HepG2 (cell line): ENCODE measurements at places on chromosomes 1 and 21. TPM values are rescaled to one million over a fixed set of nuclear protein-coding genes. Genes with fewer than 3 reads are reported as not detected.

- DNase-seq: no peak
Measured at GRCh38 chr1:245437369-245438062, 282.7 kb downstream of the KIF26B start.

ELAVL4 gene
- total RNA-seq: not detected in 2 replicates

GRCh38 chr1:98188774-98189173, 267.9 kb upstream of the DPYD start:
- no peak for DNase-seq

GRCh38 chr1:23763041-23763577, 15.1 kb upstream of the PITHD1 start:
- no peak for DNase-seq

DNA sequence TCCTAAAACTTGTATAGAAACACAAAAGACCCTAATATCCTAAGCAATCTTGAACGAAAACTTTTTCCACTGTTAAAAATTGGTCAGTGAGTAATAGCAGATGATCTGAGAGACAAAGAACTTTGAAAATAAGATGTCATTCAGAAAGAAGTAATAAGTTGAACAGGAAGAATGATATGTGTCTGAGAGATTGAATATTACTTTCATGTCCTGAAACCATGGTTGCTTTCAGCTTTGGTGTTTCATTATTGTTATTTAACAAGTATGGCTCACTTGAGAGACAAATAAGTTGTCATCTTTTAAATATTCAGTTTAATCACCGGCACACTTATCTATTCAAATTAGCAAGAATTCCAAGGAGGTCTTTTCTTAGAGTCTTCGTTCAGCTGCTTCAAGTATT, 11.4 kb downstream of the PRKACB start:
- no peak for DNase-seq

DNA sequence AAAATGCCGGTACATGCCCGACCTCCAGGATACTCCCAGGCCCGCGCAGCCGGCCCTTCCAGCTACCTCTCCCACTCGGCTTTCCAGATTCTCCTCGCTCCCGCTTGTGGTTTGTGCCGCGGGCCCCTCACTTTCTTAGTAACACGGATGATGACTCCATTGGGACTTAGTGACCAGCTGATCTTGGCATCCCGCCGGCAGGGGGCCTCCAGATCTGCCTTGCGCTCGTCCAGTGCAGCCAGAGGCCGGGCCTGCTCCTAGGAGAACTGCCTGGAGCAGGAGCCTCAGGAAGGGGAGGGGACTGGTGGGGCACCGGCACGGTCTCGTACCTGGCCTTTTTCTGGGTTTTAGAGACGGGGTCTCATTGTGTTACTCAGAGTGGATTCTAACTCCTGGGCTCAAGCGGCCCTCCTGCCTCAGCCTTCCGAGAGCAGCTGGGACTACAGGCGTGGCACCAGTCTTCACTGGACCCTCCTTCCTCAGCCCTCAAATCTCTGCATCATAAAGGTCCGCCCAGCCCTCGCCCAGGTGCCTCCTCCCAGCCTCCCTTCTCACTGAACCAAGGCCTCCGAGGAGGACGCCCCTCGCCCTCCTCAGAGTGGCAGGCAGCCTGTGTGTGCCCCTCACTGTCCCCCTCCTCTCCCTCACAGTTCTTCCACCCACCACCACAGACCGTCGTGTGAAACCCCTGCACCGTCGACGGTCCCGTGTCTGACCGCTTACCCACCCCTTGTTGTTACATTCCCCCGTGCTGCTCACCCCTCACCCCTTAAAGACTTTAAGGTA, 78.6 kb downstream of the SLC25A24 start:
- DNase-seq: peak; percentile 6

- DNase-seq: no peak
Measured at GRCh38 chr1:209772126-209772525, 12.2 kb downstream of the C1orf74 start.

GRCh38 chr1:116878804-116879477, 30.8 kb upstream of the PTGFRN start:
- no peak for DNase-seq

GRCh38 chr1:244665771-244666217, 12.9 kb downstream of the DESI2 start:
- DNase-seq: no peak

GRCh38 chr1:64292399-64292798, 89.0 kb downstream of the UBE2U start:
- no peak for DNase-seq

S100A3 gene
- 2.5 and 2.8 TPM in 2 replicates for total RNA-seq

DNA sequence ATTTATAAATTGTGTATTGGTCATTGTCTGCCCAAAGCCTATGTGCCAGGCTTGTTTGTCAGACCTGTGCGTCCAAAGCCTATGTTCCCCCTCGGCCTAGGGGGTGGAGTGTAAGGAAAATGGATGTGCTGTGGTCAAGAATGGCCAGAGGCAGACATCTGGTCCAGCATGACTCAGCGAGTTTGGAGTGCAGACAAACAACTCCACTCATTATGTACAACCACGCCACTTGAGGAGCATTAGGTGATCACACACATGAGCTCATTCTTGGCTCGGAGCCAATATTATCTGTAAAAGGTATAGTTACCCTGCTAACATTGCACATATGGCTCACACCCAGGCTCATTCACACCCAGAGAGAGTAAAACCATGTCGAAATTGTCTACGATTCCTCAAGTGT, 1047.6 kb upstream of the ADGRL4 start:
- DNase-seq: no peak

GRCh38 chr1:160210561-160210960, 5.4 kb downstream of the PEA15 start:
- DNase-seq: no peak

DNA sequence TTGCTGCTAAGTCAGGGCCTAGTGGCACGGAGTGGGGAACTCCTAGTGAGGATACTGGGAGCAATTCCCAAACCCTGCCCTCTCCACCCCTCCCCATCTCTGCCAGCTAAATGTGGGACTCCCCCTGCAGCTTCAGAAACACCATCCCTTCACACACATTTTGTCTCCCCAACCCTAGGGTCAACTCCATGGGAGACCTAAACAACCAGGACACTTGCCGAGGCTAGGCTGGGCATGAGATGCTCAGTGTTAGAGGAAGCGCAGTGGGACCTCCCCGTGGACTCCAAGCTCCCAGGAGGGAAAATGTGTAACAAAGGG, 1.5 kb downstream of the RNF186 start:
- no peak for DNase-seq

GRCh38 chr21:16243396-16243795, 513.6 kb downstream of the USP25 start:
- no peak for DNase-seq

- no peak for DNase-seq
Measured at GRCh38 chr21:32861866-32862265, 90.3 kb upstream of the PAXBP1 start.

ZNHIT6 gene
- 15.2 and 18.8 TPM in 2 replicates for total RNA-seq

LAMB3 gene
- total RNA-seq: 0.10 and 0.24 TPM in 2 replicates

GRCh38 chr1:165153182-165153581, 203.3 kb downstream of the LMX1A start:
- DNase-seq: no peak

DNA sequence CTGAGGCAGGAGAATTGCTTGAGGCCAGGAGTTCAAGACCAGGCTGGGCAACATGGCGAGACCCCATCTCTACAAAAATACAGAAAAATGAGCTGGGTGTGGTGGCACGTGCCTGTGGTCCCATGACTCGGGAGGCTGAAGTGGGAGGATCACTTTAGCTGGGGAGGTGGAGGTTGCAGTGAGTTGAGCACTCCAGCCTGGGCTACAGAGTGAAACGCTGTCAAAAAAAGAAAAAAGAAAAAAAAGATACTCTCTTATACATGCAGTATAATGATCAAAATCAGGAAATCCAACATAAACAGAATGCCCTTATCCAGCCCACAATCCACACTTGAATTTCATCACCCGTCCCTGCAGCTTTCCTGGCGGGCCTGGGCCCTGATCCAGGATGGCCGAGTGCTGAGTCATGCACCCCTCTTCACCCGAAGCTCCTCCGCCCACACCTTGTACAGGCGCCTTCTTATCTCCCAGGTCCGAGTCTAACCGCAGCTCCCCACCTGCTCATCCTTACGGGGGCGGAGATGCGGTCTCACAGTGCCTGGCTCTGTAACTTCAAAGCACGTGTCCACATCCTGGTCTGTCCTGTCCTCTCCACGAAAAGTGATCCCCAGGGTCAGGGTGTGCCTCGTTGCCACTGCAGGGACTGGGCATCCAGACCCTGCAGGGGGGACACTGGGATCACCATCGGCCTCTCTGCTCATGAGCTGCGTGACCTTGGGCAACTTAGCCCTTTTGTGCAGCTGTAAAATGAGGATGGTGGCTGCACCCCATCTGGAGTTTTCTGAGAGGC, 120.2 kb upstream of the SLC45A1 start:
- peak; percentile 83 for DNase-seq

- DNase-seq: no peak
Measured at GRCh38 chr1:207230441-207230840, 91.0 kb upstream of the CD55 start.

DNA sequence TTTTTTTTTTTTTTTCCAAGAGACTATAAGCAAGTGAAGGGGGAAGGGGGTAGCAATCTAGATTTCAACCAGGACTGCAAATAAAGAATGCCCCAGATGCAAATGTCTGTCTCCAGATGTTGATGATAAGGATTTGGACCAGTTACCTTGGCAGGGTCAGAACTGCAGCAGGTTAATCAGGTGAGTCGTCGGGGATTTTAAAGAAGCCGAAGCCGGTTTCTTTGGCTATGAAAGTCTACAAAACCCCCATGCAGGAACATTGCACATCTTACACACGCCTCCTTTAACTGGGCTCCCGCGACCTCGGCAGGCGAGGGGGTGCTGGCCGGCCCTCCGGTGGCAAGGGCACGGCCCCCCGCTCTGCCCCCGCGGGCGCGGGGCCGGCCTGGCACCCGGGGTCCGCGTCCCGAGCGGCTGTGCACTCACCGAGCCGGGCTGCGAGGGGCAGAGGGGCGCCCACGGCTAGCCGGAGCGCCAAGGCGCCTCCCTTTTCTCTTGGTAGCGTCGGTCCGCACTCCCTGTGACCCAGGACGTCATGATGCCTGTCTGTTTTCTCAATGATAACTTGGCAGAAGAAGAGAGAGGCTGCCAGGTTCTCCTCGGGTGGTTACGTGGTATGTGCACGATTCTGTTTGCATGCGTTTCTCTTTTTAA, 366.3 kb upstream of the ESRRG start:
- DNase-seq: no peak

RGS1 gene
- not detected in 2 replicates for total RNA-seq

- DNase-seq: no peak
Measured at GRCh38 chr1:225559326-225559725, 93.6 kb downstream of the ENAH start.

TMCC2 gene
- total RNA-seq: 0.21 and 0.24 TPM in 2 replicates

GRCh38 chr21:36727866-36728265, 29.0 kb downstream of the SIM2 start:
- DNase-seq: no peak

DNA sequence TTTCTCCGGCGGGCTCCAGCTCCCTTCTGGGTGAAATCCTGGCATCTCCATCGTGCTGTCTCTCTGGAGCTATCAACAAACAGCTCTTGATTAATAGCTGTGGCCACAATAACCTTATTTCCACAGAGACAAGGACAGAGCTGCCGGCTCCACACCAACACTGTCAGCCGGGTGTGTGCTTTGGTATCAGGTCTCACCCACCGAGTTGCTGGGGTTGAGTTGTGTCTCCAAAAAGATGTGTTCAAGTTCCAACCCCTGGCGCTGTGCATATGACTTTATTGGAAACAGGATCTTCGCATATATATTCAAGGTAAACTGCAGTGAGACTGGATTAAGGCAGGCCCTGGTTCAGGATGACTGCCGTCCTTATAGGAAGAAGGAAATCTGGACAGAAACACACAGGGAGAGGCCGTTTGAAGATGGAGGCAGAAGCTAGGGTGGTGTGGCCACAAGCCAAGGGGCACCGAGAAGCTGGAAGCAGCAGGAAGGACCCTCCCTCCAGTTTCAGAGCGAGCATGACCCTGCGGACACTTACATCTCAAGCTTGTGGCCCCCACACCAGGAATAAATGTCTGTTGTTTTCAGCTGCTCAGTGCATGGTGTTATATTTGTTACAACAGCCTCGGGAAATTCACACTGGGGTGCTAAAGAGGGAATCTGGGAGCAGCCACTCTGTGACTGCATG, 88.4 kb upstream of the TMPRSS2 start:
- DNase-seq: no peak

GUCA2B gene
- not detected in 2 replicates for total RNA-seq

- no peak for DNase-seq
Measured at GRCh38 chr1:93661829-93662474, 19.7 kb downstream of the BCAR3 start.

- DNase-seq: no peak
Measured at GRCh38 chr21:44780767-44781459, 20.7 kb downstream of the UBE2G2 start.

DNA sequence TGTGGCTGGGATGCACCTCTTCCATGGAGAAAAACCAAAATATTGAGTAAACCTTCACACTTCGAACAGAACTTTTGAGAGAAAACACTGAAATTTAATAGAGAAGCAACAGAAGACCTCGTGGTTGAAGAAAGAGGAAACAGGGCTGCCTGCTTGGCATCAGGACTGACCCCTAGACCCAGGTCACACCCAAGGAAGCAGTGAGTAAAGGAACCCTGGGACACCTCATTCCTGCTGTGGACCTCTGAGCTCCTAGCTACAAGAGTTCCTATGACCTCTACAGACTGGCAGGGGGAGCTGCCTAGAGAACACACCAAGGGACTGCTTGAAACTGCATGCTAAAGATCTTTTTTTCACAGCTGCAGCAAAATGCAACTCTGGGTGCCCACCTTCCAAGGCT, 67.8 kb downstream of the FASLG start:
- DNase-seq: no peak

GNAT2 gene
- total RNA-seq: 0.20 and 0.24 TPM in 2 replicates

DNA sequence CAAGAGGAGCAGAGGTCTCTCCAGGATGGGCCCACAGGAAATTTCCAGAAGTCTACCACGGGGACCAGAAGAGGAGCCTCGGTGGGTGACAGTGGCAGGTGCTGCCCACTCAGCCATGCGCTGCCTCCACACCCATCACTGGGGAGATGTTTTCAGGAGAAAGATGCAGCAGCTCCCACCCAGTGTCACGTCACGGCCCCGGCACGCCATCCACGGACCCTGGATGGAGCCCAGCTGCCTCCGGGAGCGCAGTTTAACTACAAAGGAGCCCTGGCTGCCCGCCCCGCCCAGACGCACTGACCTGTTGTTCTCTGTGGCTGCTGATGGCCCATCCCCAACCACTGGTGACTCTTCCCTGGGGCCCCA, 6.8 kb downstream of the TSPEAR start:
- no peak for DNase-seq
